HT-29 (cell line): ENCODE measurements at places on chromosomes 7 and 10. TPM values are rescaled to one million over a fixed set of nuclear protein-coding genes. Genes with fewer than 3 reads are reported as not detected.

GRCh38 chr10:33739031-33739430 lies 404.6 kb upstream of the NRP1 start:
- DNase-seq: no peak

- peak; percentile 90 for DNase-seq
These were observed 145.1 kb downstream of the GRM8 start for GRCh38 chr7:127107601-127108007.

DNA sequence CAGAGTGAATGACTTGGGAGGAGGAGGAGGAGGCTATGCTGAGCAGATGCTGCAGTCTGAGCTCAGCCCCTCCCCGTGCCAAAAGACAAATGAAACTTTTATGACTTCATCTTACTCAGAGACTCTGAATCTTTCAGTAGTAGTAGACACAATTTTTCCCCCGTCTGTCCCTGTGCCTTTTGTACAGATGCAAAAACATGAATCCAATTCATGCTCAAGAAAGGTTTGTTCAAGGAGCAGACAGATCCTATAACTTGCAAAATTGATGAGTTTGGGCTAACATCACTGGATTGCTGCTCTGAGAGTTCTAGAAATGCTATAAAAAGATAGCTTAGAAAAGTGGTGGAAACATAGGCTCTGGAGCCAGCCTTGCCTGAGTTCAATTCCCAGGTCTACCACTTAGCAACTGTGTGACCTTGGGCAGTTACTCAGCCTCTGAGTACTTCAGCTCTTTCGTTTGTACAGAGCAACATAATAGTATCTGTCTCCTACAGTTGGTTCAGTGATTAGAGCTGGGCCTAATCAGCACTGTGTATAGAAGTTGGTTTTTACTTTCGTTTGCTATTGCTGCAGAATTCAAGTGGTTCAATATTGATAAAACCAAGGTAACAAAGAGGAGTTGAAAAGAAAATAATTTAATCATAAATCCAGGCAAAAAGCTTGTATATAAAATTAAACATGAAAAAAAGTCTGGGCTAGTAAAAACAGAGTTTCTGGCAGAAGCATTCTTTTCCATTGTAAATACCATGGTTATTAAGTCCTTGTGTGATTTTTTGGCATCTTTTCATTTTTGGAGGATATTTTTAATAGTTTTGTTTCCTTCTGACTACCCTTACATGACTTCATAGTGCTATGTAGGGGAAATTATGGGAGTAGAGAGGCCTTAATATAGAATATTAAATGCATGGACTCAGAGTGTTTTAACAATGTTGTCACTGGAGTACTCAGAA lies 174.2 kb upstream of the ZNF32 start:
- DNase-seq: no peak

GRCh38 chr10:1851762-1852161 lies 114.4 kb upstream of the ADARB2 start:
- no peak for DNase-seq

DNA sequence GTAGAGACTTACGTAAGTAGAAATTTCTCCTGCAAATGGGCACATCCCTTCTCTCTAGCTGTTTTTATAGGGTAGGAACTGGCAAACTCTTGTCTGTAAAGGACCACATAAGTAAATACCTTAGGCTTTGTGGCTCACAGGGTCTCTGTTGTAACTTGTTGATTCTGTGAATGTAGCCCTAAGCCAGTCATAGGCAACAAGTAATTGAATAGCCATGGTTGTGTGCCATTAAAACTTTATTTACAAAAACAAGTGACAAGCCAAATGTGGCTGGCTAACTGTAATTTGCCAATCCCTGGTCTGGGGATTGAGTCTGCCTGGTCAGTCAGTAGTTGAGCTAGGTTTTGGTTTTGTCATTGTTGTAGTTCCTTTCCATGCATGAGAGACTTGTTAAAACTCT lies 5.3 kb upstream of the KLF6 start:
- no peak for DNase-seq

Gene WNT2
- not detected in 2 replicates for total RNA-seq

Gene HOXA10
- total RNA-seq: 78.9 and 86.4 TPM in 2 replicates

Gene SLC25A28
- 19.9 and 29.4 TPM in 2 replicates for total RNA-seq
